Fibroblast of the aortic adventitia (primary cell): ENCODE measurements at places on chromosomes 16 and 17. TPM values are rescaled to one million over a fixed set of nuclear protein-coding genes. Genes with fewer than 3 reads are reported as not detected.

The KRTAP9-4 gene
- total RNA-seq: not detected in 2 replicates

The USH1G gene
- total RNA-seq: 0.49 TPM in 1 of 2 replicates, not detected in the other

The NPIPA7 gene
- total RNA-seq: 2.5 TPM in 1 of 2 replicates, not detected in the other

The GDE1 gene
- total RNA-seq: 34.3 and 59.9 TPM in 2 replicates

The PLD2 gene
- total RNA-seq: 14.4 and 18.4 TPM in 2 replicates

The OR1A1 gene
- not detected in 2 replicates for total RNA-seq

The NXN gene
- total RNA-seq: 5.1 and 18.1 TPM in 2 replicates

The SLC2A4 gene
- total RNA-seq: 0.18 TPM in 1 of 2 replicates, not detected in the other

The ACE gene
- total RNA-seq: 16.9 and 24.3 TPM in 2 replicates

The PRM3 gene
- not detected in 2 replicates for total RNA-seq

The ZMYND15 gene
- total RNA-seq: 0.18 TPM in 1 of 2 replicates, not detected in the other

The C17orf58 gene
- total RNA-seq: 4.9 and 11.7 TPM in 2 replicates

The DNAH2 gene
- total RNA-seq: under 0.01 TPM in 1 of 2 replicates, not detected in the other

The RNF112 gene
- total RNA-seq: 0.36 and 2.3 TPM in 2 replicates

The CD300LB gene
- total RNA-seq: not detected in 2 replicates

The SLC5A11 gene
- not detected in 2 replicates for total RNA-seq

The LDHD gene
- total RNA-seq: 0.18 and 2.9 TPM in 2 replicates

The CDH13 gene
- total RNA-seq: 55.7 and 58.0 TPM in 2 replicates

The ZACN gene
- not detected in 2 replicates for total RNA-seq

The PLCD3 gene
- 56.0 and 86.3 TPM in 2 replicates for total RNA-seq

The XYLT1 gene
- total RNA-seq: 9.2 and 32.7 TPM in 2 replicates

The CACNA1H gene
- 2.7 TPM in 1 of 2 replicates, not detected in the other for total RNA-seq

The CFAP97D1 gene
- not detected in 2 replicates for total RNA-seq

The PCTP gene
- total RNA-seq: 5.2 and 9.7 TPM in 2 replicates

The MT1M gene
- 3.4 and 10.3 TPM in 2 replicates for total RNA-seq

The KRTAP9-2 gene
- total RNA-seq: not detected in 2 replicates

The ALOX12 gene
- total RNA-seq: 0.65 TPM in 1 of 2 replicates, not detected in the other

The PIRT gene
- not detected in 2 replicates for total RNA-seq

The PLK1 gene
- total RNA-seq: 6.2 and 16.8 TPM in 2 replicates

The WNT9B gene
- total RNA-seq: 0.09 TPM in 1 of 2 replicates, not detected in the other

The PLEKHG4 gene
- total RNA-seq: 13.3 and 24.3 TPM in 2 replicates

The TVP23B gene
- 25.2 and 61.3 TPM in 2 replicates for total RNA-seq

The FAM171A2 gene
- total RNA-seq: 3.1 and 18.5 TPM in 2 replicates

The RAB26 gene
- 0.27 and 3.6 TPM in 2 replicates for total RNA-seq
